Aorta (tissue), 5 donors: ENCODE measurements at places on chromosomes 1 and 21. TPM values are rescaled to one million over a fixed set of nuclear protein-coding genes. Genes with fewer than 3 reads are reported as not detected.

DNA sequence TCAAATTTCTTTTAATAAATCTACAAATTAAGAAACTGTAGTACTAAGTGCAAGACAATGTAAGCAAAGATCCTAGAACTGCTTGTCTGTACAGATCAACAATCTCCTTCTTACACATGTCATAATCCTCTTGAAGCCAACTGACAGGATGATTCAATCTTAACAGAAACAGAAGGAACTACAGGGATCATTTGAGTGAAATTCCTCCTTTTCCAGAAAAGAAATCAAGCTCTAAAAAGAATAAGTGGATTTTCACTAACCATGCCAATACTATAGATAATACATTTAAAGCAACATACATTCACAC, 53.2 kb downstream of the RAB3GAP2 start:
- no peaks in the 10 kb centered on the region for H3K36me3 ChIP-seq
- no peak overlapping the region for H3K4me3 ChIP-seq
- H3K4me1 ChIP-seq: no peaks in the 10 kb centered on the region

Gene PDE4DIP
- total RNA-seq: 168 TPM

DNA sequence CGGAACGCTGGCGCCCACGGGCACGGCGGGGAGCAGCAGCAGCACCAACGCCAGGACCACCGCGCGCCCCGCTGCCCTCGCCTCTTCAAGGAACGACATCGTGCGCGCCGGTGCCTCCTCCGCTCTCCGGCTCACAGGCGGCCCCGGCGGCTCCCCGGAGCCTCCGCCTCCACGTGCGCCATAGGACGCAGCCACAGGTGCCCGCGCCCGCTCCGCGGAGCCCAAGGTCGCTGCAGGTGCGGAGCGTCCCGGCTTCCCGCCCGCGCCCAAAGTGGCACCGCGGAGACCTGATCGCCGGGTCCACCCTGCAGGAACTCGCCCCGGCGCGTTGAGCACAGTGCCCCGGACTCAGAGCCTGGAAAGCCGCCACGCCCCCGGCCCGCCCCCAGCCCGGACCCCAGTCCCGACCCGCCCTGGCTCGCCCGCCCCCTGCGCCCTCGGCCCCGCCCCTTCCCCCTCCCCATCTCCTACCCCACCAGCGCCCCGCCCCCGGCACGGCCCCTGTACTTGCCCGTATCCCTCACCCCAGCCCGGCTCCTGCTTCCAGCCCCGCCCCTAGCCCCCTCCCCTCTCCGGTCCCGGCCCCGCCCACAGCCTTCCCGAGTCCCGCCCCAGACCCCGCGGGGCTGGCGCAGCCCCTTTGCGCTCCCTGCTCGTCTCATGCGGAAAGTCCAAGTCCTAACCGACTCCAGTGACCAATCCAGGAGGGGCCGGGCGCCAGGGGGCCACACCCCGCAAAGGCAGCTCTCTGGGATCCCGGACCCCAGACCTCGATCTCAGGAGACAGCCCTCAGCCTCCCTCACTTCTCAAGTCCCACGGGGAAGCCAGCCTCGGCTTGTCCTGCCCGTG, at the start of gene MEGF6:
TSS of gene MEGF6 (minus strand) at position 339 of the 850 bp plus-strand sequence. CDS start at position 99, 240 bp downstream.
- no peaks in the 10 kb centered on the region for H3K27me3 ChIP-seq
- no peak within 1 kb of the TSS for H3K4me3 ChIP-seq
- DNase-seq: peak; percentile 75
- no peak within 1 kb of the TSS for H3K27ac ChIP-seq
- no peaks in the 10 kb centered on the region for H3K4me1 ChIP-seq

- no peaks in the 10 kb centered on the region for H3K36me3 ChIP-seq
- no peaks in the 10 kb centered on the region for H3K27me3 ChIP-seq
- no peak overlapping the region for H3K27ac ChIP-seq
- no peak overlapping the region for H3K4me3 ChIP-seq
Measured at GRCh38 chr1:221344693-221345092, 397.2 kb downstream of the DUSP10 start.

Gene CELF3
- not detected for total RNA-seq

- H3K27me3 ChIP-seq: no peaks in the 10 kb centered on the region
- DNase-seq: no peak
- no peaks in the 10 kb centered on the region for H3K4me1 ChIP-seq
- H3K36me3 ChIP-seq: no peaks in the 10 kb centered on the region
- no peak overlapping the region for H3K4me3 ChIP-seq
Measured at GRCh38 chr1:78884685-78885452, 121.7 kb downstream of the ADGRL4 start.

Gene KRTAP21-2
- total RNA-seq: not detected

Gene CFAP74
- total RNA-seq: 0.36 TPM

Gene FOXO6
- 3.3 TPM for total RNA-seq

Gene STUM
- total RNA-seq: 3.0 TPM

Gene PSEN2
- total RNA-seq: 15.7 TPM

DNA sequence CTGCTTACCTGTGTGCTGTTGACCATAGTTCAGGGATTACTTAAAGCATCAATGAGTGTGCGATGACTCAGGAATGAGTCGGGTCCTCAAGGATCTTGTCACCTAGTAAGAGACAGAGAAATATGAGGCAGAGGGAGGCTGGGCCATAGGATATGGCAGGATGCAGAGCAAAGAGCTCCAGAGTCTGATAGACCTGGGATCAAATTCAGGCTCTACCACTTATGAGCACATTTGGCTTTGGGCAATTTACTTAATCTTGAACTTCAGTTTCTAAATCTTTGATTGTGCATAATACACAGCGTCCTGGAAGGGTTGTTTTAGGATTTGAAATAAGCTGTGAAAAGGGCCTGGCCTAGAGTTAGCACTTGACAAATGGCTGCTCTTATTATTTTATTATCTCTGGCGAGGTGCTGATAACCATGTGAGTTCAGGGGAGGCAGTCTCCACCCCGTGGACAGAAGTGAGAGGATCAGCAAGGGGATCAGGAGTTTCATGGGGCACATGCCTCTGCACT, 94.5 kb downstream of the ROR1 start:
- H3K36me3 ChIP-seq: no peaks in the 10 kb centered on the region
- no peaks in the 10 kb centered on the region for H3K27me3 ChIP-seq
- no peak for DNase-seq
- H3K27ac ChIP-seq: no peak overlapping the region

DNA sequence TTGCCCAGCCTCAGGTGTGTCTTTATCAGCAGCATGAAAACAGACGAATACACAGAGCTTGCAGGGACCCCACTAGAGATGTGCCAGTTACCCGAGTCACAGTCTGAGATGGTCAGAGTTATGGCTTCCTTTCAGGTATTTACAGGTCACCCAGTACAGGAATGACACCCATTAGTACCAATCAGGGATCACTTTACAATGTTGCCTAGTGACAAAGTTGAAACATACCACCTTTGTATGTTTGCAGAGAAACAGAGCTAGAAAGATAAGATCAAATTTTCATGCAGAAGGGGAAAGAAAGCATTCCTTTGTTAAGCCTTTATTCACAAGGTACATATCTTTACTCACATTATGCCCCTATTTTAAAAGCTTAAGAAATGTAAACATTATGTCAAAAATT, 137.6 kb downstream of the RGS7 start:
- no peaks in the 10 kb centered on the region for H3K36me3 ChIP-seq
- H3K4me3 ChIP-seq: no peak overlapping the region
- H3K27ac ChIP-seq: no peak overlapping the region
- H3K27me3 ChIP-seq: no peaks in the 10 kb centered on the region

Gene MIXL1
- 0.19 TPM for total RNA-seq

GRCh38 chr1:110635434-110635833, 29.3 kb upstream of the KCNA2 start:
- no peak for DNase-seq
- H3K27ac ChIP-seq: no peak overlapping the region
- H3K27me3 ChIP-seq: no peaks in the 10 kb centered on the region
- no peak overlapping the region for H3K4me3 ChIP-seq
- H3K4me1 ChIP-seq: no peaks in the 10 kb centered on the region
- no peaks in the 10 kb centered on the region for H3K36me3 ChIP-seq

DNA sequence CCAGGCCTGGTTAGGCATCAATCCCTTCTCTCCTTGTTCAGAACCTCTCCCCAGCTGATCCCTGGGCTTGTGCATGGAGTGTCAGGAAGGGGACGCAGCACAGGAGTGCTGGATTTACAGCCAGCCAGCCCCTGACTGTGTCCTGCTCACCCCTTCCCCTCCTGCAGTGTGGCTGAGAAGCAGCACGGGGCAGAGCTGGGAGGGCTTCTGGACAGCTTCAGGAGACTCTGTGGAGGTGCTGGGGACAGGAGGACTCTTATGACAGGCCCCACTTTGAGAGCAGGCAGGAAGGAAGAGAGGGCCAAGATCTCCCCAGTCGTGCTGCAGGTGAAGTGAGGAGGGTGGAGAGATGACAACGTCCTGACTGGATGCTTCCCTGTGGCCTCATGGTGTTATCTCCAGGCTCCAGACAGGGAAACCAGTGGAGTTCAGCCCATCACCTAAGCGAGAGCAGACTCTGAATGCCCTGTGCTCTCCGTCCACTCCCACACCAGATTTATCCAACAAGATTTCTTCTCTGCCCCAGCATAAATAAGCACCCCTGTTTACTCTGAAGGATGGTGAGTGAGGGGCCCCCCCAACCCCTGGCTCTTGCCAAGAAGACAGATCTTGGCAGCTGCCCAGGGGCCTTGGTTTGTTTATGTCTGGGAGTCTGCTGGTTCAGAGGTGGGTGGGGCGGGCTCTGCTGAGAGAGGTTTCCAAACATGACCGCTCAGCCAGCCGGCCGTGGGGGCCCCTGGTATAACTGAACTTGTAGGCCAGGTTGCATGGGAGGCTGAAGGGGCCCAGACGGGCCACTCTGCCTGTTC, 21.3 kb downstream of the TMCC2 start:
- no peaks in the 10 kb centered on the region for H3K27me3 ChIP-seq
- no peak overlapping the region for H3K4me3 ChIP-seq
- DNase-seq: peak; percentile 89
- no peaks in the 10 kb centered on the region for H3K36me3 ChIP-seq
- no peaks in the 10 kb centered on the region for H3K4me1 ChIP-seq

DNA sequence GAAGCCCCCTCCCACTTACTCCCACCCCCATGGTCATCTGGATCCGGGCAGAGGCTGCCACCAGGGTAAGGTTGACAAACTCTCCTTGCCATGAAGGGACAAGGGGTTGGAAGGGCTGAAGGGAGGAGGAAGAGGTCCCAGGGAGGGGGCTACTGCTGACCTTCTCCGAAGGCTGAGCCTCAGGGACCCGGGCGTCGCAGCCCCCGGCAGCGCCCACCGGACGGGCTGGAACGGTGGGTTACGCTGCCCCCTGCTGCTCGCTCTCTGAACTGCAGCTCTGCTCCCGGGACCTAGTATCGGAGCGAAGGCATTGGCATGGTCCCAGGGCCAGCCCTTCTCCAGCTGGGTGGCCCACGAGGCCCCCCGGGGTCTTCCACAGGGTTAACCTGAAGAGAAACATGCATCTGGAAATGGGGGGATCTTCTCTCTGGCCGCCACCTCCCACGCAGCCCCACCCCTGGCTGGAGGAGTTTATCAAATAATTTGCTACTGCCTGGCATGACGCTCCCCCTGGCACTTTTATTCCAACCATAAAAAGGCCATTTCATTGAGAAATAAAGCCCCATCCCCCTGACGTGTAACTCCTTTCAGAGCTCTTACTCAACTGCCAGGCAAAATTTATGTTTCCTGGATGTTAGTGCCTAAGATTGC, 70.4 kb upstream of the TARDBP start:
- H3K27me3 ChIP-seq: no peaks in the 10 kb centered on the region
- peak; percentile 62 for DNase-seq
- no peak overlapping the region for H3K27ac ChIP-seq

- no peak for DNase-seq
- H3K36me3 ChIP-seq: no peaks in the 10 kb centered on the region
- H3K4me1 ChIP-seq: no peaks in the 10 kb centered on the region
- no peak overlapping the region for H3K27ac ChIP-seq
- H3K27me3 ChIP-seq: no peaks in the 10 kb centered on the region
Measured at GRCh38 chr1:40876436-40876761, 14.2 kb upstream of the CITED4 start.

GRCh38 chr1:202812176-202813026, 1.6 kb downstream of the PCAT6 start:
- DNase-seq: no peak
- no peak overlapping the region for H3K4me3 ChIP-seq
- no peaks in the 10 kb centered on the region for H3K36me3 ChIP-seq
- H3K4me1 ChIP-seq: no peaks in the 10 kb centered on the region
- no peaks in the 10 kb centered on the region for H3K27me3 ChIP-seq

Gene PLA2G2D
- total RNA-seq: not detected

Gene PAX7
- not detected for total RNA-seq

DNA sequence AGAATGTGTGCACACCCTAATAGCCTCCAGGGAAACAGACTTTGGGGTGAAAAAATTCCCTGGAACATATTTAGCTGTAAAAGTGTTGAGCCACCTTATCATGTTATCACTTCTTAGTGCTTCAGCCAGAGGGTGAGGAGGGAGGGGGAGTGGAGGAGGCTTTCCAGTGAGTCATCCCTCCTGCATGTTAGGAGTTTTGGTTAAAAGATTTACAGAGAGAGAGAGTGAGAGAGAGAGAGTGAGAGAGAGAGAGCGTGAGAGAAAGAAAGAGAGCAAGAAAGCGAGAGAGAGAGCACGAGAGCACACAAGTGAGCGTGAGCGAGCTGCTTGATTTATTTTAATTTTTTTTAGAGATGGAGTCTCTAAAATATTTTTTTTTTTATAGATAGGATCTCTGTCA, 13.5 kb upstream of the CACNA1E start:
- H3K4me1 ChIP-seq: no peaks in the 10 kb centered on the region
- no peak for DNase-seq
- no peak overlapping the region for H3K4me3 ChIP-seq
- H3K27ac ChIP-seq: no peak overlapping the region
